CD4-positive, alpha-beta T cell (primary cell): ENCODE measurements at places on chromosomes 6 and 20.
A peak's percentile ranks its signal among the peaks of the same experiment; 100 is the strongest.

DNA sequence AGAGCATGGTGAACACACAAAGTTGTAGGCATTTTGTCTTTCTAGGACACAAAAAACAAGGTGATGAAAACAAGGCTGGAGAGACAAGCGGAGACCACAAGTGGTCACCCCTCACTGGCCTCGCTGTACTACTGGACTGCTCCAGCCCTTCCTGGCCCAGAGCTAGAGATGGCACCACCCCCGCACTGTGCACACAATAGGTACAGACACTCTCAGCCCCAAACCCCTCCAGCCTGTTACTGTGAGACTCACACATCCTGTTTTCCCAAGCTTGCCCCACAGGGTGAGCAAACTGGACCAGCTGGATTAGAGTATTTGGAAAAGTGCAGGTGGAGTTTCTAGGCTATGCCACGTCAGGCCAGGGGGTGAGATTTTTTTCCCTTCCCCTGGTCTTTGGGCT, 8.4 kb upstream of the ZSWIM1 start:
- no peak for DNase-seq

- no peak for DNase-seq
Observed at GRCh38 chr6:96276856-96277255, 244.8 kb upstream of the UFL1 start.

DNA sequence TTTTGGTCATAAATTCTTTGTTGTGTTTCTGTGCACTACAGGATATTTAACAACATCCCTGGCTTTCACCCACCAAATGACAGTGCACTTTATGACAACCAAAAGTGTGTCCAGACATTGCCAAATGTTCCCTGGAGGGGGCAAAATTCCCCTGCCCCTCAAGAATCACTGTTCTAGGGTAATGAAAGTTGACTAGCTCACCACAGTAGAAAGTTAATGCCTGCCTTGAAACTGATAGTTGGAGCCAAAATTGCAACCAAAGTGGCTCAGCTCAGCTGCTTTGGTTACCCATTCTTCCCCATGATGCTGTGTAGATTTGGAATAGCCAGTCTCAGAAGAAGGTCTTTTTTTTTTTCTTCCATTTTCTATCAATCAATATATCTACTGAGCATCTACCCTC, 150.6 kb downstream of the RALGAPA2 start:
- DNase-seq: no peak

GRCh38 chr20:46423342-46423741, 16.9 kb upstream of the ELMO2 start:
- no peak for DNase-seq

- no peak for DNase-seq
Observed at GRCh38 chr20:61807471-61808160, 258.1 kb downstream of the TAF4 start.

DNA sequence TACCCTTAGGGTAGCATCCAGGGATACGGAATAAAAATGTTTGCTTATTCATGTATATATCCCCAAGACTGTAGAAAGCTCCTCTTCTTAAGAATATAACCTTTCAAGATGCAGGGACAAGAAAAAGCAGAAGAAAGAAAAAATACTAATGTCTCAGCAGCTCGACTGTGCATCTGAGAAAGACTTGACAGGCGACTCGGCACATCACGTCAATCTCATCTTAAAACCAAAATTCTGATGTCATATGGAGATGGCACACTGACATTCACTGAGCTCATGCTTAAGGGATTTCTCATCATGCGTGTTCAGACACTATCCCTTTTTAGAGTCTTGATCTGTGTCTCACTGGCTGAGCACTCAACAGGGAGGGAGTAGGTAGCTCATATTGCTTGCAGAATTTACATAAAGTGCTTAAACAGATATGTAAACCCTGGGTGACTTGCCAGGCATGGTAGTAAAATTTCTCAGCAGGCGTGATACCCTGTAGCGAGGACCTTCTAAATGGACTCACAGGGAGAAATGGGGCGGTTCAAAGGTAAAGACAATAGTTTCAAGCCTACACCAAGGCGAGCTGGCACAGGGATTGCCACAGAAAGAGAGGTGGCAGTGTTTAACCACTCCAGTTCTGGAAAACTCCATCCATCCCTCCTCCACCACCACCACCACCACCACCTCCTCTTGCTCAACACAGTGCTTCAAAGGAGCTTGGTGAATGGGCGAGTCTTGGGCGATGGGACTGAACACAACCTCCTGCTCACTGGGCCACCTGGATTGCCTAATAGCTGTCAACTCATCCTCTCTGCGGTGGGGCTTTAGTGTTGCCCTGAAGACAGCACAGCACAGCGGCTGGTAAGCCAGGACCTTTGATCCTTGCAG, 330.5 kb downstream of the TFAP2A start:
- DNase-seq: no peak

GRCh38 chr6:33744895-33745546, 1.7 kb downstream of the IP6K3 start:
- no peak for DNase-seq

DNA sequence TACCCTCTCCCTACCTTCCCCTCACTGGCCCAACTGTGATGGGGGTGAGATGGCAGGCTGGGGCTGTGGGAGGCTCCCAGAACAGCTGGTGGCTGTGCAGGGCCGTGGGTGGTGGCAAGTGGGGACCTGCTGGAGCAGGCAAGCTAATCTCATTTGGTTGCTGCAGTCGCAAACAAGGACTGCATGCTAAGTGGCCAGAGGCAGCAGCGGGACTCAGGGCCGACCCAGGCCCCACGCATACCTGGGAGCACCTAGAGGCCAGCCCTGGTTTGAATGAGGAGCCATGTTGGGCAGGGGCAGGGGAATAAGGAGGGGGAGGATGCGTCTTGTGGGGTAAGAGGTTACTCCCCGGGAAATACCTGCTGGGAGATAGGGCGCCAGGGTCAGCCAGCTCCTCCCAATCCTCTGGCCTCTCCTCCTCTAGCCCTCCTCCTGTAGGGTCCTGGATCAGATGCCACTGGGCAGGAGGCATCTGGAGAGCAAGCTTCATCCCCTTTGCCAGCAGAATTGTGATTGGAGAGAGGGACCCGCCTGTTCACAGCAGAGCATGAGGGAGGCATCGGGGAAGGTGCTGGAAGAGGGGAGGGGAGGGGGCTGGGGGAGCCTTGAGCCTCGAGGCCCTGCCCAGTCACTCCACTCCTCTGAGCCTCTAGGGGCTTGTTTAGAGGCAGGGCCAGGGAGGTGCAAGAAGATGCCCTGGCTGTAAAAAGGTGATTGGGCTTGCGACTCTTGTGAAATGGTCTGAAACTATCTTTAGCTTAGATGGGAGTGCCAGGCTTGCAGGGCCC, 24.3 kb upstream of the CDH22 start:
- DNase-seq: no peak

DNA sequence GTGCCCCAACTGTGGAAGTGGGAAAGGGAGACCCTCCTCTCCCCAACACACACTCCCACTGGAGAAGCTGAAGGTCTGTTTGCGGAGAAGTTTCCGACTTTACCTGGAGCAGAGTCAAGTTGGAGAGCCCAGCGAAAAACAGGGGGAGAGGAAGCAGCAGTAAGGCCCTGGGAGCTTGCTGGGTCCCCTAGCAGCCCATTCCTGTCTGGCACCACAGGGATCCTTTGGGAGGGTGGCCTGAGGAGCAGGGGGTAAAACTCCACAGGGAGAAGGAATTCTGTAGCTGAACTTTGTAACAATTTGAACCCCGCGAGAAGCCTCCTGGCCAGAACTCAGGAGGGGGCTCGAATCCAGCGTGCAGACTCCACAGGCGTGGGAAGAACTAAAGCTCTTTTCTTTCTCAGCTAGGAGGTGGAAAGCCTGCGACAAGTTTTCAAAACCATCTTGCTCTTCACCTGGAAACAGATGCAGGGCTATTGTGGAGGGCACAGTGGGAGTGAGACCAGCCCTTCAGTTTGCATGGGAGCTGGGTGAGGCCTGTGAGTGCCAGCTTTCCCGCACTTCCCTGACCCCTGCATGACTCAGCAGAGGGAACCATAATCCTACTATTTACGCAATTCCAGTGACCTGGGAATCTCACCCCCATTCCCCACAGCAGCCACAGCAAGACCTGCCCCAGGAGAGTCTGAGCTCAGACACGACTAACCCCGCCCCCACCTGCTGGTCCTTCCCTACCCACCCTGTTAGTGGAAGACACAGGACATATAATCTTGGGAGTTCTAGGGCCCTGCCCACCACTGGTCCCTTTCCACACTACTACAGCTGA, 25.8 kb downstream of the SERPINB9 start:
- DNase-seq: no peak

DNA sequence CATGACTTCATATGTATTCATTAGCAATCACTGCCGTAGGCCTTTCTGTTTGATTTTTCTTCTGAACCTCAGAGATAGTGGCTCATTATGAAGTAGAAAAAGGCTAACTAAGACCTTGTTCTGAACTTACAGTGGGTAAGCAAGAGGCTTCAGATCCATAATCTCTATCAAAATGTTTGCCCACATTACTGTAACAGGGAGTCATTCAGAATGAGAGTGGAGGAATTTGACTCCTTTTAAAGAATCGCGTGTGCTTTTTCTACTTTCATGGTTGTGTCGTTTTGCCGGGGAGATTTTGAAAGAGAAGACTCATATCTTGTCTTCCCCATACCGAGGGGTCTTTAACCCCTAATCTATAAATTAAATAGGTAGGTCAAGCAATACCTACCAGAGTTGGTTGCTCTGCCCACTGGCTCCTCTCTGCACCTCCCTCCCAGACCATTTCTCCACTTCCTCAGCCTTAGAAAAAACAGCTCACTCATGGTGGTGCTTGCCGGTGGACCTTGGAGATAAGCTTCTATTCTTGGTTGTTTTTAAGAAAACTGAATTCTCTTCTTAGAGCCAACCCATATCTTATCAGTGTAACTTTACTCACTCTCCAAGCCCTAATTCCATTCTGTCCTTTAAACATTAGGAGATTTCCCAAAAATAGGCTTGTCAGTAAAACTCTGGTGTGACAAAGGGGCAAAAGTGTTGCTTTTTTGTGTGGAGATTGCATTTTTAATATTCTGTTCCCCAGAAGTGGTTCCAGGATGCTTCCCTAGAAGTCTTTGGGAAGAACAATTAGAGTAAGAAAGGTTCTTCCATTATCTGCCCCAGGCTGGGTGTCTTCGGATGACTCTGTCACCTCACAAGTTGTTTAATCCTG, 56.6 kb downstream of the E2F3 start:
- DNase-seq: no peak

DNA sequence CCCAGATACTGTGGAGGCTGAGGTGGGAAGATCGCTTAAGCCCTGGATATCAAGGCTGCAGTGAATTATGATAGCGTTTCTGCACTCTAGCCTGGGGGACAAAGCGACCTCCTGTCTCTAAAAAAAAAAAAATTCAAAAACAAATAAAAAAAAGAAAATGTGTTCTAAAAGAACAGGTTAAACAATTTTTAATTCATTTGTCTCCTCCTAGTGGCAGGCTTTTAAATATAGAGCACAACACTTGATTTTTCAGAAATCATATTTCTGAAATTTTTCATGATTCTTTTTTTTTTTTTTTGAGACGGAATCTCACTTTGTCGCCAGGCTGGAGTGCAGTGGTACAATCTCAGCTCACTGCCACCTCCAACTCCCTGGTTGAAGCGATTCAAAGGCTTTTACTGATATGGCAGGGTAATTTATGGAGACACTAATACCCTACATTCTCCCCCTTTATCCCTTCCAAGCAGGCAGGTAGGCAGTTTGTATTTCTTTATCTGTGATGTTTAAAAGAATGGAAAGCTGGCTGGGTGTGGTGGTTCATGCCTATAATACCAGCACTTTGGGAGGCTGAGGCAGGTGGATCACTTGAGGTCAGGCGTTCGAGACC, 8.7 kb upstream of the GTF3C6 start:
- no peak for DNase-seq

DNA sequence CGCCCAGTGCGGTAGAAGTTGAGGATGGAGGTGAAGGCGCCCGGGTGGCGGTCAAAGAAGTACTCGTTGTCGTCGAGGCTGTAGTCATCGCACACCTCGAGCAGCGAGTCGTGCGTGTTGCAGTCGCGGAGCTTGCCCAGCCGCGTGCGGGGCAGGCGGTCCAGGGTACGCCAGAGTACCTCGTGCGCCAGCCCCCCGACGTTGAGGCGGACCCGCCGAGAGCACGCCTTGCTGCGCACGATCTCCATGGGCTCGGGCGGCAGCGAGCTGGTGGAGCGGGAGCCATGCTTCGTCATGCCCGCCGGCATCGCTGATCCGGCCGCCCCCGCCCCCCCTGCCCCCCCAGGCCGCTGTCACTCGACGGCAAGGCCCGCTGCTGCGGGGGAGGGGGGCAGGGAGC, 295 bp downstream of the KCNB1 start:
- DNase-seq: no peak

DNA sequence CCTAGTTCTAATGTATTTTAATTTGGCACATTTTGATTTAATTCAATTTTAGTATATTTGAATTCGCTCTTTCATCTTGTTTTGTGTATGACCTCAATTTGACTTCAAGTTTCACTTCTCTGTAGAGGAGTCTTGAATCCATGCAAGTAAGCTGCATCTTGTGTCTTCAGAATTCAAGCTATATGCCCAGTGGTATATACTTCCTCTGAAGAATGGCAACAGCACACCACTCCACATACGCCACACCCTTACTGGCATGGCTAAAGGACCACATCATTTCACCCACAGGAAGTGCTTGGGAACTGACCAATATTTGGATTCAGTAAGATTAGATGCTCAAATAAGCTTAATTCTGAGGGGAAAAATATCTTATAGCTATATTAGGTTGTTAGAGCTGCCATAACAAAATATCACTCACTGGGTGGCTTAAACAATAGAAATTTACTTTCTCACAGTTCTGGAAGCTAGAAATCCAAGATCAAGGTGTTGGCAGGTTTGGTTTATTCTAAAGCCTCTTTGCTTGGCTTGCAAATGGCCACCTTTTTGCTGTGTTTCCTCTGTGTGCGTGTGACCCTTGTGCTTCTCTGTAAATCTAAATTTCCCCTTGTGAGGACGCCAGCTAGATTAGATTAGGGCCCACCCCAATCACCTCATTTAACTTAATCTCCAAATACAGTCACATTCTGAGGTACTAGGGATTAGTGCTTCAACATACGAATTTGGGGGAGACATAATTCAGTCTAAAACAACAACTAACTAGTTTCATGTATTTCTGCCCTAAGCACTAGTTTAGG, 2.8 kb upstream of the ASF1A start:
- no peak for DNase-seq

GRCh38 chr6:15708231-15708630, 45.4 kb upstream of the DTNBP1 start:
- no peak for DNase-seq

GRCh38 chr6:149060300-149060984, 257.1 kb upstream of the TAB2 start:
- DNase-seq: peak; percentile 66

- DNase-seq: no peak
Observed at GRCh38 chr6:13026557-13026956, 301.8 kb downstream of the TBC1D7 start.

- DNase-seq: no peak
Observed at GRCh38 chr6:42846505-42846904, 32.9 kb upstream of the RPL7L1 start.
